ENCODE measurements at places on chromosomes 3 and 15.

- DNase-seq = no peak
Observed at GRCh38 chr15:32743411-32744140, 25.8 kb downstream of the GREM1 start.

- no peak for DNase-seq
Observed at GRCh38 chr3:39065197-39065596, 13.4 kb downstream of the WDR48 start.

DNA sequence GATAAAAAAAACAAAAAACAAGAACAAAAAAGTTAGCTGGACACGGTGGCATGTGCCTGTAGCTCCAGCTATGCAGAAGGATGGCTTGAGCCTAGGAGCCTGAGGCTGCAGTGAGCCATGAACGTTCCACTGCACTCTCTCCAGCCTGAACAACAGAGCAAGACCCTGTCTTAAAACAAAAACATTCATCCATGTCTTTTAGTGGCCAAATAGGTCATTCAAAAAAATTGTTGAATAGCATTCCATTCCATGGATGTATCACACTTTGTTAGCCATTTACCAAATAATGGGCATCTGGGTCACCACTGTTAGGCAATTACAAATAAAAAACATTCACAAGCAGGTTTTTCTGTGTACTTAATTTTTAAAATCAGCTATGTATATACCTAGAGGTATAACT, 139.7 kb downstream of the STAG1 start:
- DNase-seq = no peak

GRCh38 chr3:192244591-192244990, 482.8 kb downstream of the FGF12 start:
- DNase-seq = no peak
